ENCODE measurements at places on chromosomes 6 and 20.

DNA sequence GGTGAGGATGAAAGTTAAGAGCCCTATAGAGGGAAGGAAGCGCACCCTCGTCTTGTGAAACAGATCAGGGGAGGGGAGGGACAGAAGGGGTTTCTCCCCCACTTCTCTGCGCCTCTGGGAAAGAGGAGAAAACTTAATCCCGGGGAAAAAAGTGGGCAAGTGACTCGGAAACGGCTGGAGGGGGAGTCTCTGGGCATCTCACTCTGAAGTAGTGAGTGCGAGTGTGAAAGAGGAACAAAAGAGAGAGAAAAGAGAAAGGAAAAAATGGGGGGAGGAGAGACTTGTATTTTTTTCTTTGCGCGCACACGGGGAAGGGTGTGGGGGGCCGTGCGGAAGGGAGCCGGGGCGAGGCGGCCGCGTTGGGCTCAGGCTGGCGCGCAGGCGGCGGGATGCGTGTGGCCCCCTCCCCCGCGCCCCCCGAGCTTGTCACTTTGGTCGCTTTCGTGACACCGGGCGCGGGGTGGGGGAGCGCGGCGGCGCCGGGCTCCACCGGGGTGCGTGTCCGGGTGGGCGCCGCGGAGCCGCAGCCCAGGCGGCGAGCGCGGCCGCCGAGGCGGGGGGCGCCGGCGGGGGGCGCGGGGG lies 454 bp downstream of the L3MBTL3 start:
- DNase-seq = peak; percentile 14

DNA sequence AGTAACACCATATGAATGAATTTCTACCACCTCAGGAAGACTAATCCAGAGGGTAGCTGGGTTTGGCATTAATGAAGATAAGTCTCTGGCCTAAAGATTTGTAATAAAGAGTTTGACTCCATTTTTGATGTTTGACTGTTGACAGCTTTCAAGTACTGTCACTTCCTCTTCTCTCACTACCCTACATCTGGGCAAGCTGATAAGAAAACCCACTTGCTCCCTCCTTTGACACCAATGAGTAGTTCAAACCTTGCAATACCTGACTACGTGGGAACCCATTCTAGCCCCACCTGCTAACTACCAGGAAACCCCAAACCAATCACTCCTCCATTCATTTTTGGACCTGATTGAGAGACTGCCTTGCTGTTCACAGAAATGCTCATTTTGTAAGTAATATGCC lies 621.5 kb downstream of the TENT5A start:
- no peak for DNase-seq

DNA sequence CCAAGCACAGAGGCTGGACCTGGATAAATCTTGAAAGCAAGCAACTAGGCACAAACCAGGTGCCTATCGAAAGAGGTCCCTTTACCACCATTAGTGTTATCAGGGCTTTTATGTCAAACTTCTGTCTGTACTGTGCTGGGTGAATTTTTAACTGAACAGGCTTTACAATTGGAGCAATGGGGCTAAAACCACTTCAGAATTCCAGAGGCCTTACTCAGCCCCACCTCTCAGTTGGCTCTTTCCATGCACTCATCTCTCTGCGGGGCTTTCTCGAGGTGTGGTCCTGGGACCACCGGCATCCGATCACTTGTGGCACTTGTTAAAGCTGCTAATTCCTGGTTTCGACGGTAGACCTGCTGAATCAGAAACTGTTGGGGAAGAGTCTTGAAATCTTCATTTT lies 232.5 kb downstream of the SOX4 start:
- DNase-seq = no peak

DNA sequence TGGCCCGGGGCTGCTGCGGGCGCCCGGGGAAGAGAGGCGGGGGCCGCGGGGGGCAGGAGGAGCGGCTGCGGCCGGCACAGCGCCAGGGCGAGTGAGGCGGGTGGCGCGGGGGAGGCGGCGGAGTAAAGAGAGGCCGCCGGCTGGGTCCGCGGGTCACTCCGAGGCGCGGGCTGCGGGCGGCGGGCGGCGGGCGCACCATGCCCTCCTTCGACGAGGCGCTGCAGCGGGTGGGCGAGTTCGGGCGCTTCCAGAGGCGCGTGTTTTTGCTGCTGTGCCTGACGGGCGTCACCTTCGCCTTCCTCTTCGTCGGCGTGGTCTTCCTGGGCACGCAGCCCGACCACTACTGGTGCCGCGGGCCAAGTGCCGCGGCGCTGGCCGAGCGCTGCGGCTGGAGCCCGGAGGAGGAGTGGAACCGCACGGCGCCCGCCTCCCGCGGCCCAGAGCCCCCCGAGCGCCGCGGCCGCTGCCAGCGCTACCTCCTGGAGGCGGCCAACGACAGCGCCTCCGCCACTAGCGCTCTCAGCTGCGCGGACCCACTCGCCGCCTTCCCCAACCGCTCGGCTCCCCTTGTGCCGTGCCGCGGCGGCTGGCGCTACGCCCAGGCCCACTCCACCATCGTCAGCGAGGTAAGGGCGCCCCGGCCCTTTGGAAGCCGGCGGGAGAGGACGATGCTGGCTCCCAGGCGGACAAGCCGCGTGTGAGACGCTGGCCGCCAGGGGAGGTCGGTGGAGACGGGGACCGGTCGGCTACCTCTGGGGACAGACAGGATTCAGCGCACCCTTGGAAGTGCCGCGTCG lies at the start of gene SLC22A3:
Gene SLC22A3, plus strand, starts transcription at position 156 of the 797 bp plus-strand sequence. Its CDS starts 42 bp downstream, at position 198.
- DNase-seq = no peak

- DNase-seq = no peak
Observed at GRCh38 chr20:60956194-60956593, 295.9 kb upstream of the CDH4 start.

- no peak for DNase-seq
Observed at GRCh38 chr6:84718038-84718955, 46.1 kb downstream of the TBX18 start.

DNA sequence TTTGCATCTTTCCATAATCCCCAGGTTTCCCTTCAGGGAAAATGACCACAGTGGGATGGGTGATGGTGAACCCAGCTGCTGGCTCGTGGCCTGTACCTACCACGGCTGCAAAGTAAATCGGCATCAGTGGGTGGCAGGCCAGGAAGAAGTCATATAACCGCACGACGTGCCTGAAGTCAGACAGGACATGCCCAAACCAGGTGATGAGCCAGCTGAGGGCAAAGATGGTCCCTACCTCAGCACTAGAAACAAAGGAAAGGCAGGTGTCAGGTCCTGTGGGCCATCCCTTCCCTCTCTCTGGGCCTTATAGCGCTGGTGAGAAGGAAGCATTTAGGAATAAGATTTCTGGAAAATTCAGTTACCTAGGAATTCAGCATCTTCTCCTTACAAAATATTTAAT lies 22.2 kb downstream of the TBC1D20 start:
- DNase-seq = no peak

GRCh38 chr6:22471132-22471690 lies 98.2 kb upstream of the HDGFL1 start:
- no peak for DNase-seq

DNA sequence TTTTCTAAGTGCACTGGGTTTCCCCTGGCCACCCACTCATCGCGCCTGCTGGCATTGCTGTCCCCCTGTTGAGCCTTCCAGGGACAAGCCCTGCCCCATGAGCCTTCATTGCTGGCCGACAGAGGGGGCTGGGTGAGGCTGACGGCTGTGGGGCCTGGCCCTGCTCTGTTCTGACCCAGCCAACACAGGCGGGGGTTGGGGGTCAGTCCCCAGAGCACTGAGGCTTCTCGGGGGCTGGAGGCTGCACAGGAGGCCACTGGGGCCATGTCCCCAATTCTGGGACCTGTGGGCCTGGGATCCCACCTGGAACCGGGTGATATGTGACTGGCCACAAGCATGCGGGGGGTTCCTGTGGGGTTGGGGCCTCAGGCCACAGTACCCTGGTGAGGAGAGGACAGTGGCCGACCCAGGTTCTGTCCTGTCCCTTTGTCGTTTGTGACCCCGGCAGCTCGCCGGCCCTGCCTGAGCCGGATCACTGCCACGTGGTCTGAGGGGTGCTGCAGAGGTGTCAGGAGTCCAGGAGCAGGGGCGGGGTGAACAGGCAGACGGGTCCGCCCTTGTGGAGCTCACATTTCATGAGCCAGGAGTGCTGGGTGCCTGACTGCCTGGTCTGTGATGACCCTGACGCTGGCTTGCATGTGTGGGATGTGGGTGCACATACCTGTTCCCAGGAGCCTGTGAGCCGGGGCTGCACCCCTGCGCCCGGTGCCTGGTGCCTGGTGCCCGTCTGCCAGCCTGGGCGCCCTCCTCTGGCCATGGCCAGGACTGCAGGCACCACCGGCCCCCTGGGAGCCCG lies 2.1 kb upstream of the COL20A1 start:
- DNase-seq = peak; percentile 21

DNA sequence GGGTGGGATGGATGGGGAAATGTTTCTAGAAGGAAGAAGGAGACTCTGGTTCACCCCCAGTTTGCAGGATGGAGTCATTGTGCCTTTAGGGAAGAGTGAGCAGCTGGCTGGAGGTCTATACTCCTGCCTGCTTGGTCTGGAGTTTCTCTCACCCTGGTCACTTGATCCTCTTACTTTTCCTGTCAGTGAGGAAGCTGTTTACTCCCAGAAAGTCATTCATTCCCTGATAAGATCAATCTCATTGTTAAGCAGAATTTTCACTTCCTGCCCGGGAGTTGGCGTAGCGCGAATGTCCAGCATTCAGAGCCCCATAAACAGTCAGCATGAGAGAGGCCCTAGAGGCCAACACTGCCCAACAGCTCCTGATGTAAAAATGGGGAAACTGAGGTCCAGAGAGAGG lies 70.4 kb upstream of the SIRPA start:
- DNase-seq = no peak

DNA sequence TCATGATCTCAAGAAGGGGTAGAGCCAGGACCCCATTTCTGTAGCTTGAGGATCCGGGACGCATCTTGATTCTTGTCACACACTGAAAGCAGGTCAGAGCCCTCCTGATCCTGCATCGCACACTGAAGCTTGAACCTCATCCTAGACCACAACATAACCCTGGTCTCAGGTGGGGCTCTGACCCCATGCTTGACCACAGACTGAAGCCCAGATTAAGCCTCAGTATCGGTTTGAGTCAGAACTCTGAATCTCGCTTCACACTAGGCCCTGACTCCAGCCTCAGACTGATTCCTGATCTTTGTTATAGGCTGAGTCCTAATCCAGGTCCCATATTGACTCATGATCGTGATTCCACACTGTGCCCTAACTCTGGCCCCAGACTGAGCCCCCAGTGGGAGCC lies 8.5 kb upstream of the RSPO4 start:
- DNase-seq = no peak

All from CD4-positive, alpha-beta T cell treated with Interleukin-6 at 100 ng/mL for 8 hours (primary cell).